ENCODE measurements at places on chromosomes 5 and 9. TPM values are rescaled to one million over a fixed set of nuclear protein-coding genes. Genes with fewer than 3 reads are reported as not detected.

IL9 gene
- not detected for total RNA-seq

BTNL9 gene
- total RNA-seq: 1.3 TPM

FAM163B gene
- total RNA-seq: not detected

OMD gene
- total RNA-seq: not detected

ISL1 gene
- 1.9 TPM for total RNA-seq

SHROOM1 gene
- 10.3 TPM for total RNA-seq
